ENCODE measurements at places on chromosomes 13 and 19.

DNA sequence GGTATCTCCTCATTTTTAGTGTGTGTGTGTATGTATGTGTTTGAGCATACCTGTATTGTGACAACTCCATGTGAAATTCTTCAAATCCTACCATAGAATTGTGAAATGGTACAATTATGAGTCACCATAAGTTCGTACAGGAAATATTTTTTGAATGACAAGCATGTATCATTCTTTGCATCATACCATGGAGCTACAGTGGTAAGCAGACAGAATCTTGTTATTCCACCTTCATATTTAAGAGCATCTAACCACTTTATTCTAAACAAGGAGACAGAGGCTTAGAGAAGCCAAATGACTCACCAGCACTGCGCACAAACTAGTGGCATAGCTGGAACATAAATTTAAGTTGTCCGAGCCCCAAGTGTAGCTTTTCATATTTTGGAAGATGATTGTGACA, 4.5 kb upstream of the EPSTI1 start:
- DNase-seq = no peak

GRCh38 chr13:27728271-27728670, 64.0 kb upstream of the GSX1 start:
- DNase-seq = no peak

DNA sequence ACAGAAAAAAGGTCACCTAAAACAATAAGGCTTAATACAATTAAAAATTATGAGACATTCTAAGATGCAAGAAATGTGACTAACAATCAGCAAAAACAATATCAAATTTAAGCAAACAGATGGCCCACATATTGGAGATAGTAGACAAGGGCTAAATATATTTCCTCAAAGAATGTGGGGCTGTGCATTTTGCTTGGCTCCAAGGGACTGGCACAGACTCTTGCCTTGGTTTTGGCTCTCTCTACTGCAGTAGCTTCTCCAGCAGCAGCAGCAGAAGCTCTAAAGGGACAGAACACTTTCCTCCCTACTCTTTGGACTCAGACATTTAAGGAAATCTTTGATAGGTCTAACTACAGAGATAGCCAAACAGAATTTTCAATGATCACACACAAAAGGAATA, 38.2 kb upstream of the ZNF780A start:
- DNase-seq = no peak

- DNase-seq = no peak
These were observed 677 bp downstream of the TGDS start for GRCh38 chr13:94595001-94595949.

DNA sequence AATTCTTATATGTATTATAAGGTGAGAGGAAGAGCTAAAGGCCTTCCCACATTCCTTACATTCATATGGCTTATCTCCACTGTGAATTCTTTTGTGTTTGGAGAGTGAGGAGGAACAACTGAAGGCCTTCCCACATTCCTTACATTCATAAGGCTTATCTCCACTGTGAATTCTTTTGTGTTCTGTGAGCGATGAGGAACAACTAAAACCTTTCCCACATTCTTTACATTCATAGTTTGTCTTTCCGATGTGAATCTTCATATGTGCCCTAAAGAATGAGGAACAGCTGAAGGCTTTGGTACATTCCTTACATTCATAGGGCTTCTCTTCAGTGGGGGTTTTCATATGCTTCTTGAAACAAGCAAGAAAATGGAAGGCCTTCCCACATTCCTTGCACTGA, 13.3 kb downstream of the ZNF699 start:
- DNase-seq = no peak

GRCh38 chr19:10018263-10018662, 5.0 kb downstream of the RDH8 start:
- DNase-seq = no peak

- DNase-seq = peak; percentile 68
These were observed at the start of gene ZNF350 for GRCh38 chr19:51986309-51987291. ZNF350 (minus strand) TSS chr19:51986840; CDS start chr19:51974360, 12,480 bp downstream.

GRCh38 chr19:47377208-47377701, 28.1 kb downstream of the DHX34 start:
- DNase-seq = peak; percentile 21

DNA sequence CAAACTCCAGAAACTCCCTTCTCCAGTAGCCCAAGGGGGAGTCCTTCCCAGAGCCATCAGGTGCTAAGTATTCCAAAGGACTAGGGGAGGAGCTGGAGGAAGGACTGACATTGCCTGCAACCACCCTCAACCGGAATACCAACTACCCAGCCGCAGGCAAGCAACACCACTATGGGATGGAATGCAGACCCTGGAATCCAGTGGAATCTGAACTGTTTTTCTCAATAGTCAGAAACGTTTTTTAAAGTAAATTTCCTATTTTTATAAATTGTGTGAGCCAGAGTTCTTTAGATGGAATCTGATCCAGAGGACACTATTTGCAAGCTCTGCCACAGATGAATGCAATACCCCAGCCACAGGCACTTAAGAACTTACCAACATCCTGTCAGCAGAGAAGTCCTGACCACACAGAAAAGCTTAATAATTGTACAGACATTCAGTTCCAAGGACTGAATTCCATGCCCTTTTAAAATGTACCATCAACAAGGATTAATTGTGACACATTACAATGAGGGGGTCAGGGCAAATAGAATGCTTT, 92.1 kb downstream of the USP12 start:
- DNase-seq = no peak

DNA sequence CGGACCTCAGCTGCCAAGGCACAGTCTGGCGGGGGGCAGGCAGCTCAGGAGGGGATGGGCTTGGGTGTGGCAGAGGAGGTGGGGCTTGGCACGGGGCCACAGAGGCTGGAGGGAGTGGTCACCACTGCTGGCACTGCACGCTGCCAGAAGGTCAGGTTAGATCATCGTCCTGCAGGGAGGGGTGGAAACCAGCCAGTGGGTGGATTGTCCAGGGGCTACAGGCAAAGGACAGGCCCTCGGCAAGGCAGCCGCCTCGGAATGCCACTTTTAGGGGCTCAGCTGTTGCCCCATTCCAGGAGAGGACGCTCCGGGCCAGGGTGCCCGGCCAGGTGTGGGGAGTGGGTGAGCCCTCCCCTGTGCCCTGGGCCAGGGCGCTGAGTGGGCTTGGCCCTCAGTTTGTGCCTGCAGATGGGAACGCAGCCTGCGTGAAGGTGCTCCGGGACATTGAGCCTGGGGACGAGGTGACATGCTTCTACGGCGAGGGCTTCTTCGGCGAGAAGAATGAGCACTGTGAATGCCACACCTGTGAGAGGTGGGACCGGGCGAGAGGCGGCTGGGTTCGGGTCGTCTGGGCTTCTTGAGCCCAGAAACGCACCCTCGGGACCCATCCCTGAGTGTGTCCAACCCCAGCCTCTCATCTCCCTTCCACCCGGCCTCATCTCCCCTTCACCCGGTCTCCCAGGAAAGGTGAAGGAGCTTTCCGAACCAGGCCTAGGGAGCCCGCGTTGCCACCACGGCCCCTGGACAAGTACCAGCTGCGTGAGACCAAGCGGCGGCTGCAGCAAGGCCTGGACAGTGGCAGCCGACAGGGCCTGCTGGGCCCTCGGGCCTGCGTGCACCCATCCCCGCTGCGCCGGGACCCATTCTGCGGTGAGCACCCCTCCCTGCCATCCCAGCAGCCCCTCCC, 6.4 kb downstream of the KMT5C start:
- no peak for DNase-seq

GRCh38 chr13:45332036-45332830, 8.8 kb downstream of the TPT1 start:
- no peak for DNase-seq

DNA sequence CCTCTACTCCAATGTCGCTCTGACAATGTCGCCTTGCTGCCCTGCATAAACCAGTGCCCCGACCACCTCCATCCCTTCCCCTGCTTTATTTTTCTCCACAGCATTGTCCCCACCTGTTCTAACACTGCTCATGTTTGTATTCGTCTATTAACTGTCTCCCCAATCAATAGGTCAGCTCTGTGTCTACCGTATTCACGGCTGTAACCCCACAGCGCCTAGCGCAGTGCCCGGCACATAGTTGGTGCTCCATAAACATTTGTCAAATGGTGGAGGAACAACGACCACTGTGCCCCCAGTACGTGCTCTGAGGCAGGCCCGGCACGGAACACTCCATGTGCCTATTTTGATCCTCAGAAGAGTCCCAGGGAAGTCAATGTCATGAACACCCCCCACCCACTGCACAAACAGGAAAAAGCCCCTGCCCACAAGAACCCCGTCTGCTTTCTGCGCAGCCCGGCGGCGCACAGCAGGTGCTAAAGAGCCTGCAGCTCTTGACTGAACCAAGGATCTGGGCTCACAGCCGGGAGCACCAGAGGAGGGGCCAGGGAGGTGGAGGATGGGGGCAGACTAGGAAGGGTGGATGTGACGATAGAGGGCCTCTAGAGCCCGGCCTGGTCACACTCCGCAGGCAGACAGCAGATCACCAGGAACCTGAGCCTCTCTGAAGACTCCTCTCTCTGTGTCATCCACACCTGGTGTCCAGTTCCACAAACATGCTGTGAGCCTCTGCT, 1.8 kb upstream of the CEACAM16 start:
- DNase-seq = peak; percentile 39

GRCh38 chr19:16027528-16027927, 48.8 kb upstream of the TPM4 start:
- DNase-seq = no peak

Measured in NCI-H2107 (cell line).